ENCODE measurements at places on chromosomes 6 and 20.

DNA sequence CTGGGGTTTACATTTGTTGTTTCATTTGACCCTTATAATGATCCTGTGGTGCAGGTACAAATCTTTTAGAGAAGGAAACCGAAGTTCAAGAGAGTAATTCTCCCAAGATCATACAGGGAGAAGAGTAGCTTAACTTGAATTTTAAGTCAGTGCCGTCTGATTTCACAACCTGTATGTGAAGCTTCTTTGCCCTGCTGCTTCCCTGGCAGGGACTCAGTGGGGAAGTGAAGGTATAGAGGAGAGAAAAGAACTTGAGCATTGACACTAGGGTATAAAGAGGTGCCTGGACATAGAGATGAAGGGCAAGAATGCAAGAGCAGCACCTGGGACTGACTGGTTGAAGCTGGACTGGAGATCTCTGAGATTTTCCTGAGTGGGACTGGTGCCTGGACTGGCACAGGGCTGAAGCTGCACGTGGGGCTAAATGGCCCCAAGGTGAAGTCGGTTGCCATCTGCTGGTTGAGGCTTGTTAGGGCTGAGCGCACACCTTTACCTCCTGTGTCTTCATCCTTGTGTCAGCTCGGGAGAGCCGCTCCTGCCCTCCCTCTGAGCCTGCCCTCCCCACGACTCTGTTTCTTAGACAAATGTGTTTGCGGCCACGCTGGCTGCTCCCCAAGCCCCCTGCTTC lies 41.8 kb downstream of the FARS2 start:
- DNase-seq = no peak

DNA sequence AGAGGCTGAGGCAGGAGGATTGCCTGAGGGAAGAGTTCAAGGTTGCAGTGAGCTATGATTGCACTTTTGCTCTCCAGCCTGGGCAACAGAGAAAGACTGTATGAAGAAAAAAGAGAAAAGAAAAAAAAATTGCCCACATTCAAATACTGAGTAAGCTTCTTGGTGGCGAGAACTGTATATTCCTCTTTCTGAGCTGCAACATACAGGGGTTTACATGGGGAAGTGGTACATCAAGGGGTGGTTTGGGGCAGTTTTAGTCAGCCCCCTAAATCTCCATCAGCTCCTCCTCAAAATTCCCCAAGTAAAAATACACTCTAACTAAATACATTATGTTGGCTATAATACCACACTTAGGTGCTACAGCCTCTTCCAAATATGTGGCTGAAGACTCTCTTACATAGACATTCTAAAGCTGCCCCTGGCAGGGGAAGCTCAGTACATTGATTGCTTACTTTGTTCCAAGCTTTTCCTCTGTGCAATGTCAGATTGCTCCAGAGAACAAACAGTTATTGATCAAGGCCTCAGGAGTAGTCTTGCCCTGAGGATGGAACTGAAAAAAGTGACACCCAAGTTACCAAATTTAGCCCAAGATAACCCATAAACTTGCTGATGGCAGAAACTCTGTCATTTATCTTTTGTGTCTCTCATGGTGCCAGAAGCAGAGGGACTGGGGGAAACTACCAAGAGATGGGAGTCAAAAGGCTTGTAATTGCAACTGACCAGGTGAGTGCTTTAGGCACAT lies 107.4 kb upstream of the RIPOR2 start:
- no peak for DNase-seq

- DNase-seq = no peak
Measured at GRCh38 chr6:166952121-166952520, 4.2 kb downstream of the RNASET2 start.

DNA sequence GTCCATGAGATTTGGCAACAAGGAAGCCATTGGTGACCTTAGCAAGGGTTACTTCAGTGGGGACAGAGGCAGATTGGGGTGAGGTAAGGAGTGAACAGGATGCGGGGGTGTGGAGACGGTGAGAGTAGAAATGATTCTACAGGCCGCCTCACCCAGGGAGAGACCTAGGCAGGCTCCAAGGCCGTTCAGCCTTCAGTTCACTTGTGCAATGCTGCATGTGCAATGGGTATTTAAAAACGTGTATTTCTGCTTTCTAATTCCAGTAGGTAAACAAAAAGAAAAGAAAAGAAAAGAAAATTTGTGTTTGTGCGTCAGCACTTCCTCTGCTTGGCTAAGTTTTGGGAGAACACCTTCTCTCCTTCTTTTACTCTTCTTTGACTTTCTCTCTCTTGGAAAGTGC lies 56.8 kb downstream of the BANF2 start:
- DNase-seq = no peak

- DNase-seq = no peak
Measured at GRCh38 chr20:44065401-44066340, 121.3 kb downstream of the JPH2 start.

DNA sequence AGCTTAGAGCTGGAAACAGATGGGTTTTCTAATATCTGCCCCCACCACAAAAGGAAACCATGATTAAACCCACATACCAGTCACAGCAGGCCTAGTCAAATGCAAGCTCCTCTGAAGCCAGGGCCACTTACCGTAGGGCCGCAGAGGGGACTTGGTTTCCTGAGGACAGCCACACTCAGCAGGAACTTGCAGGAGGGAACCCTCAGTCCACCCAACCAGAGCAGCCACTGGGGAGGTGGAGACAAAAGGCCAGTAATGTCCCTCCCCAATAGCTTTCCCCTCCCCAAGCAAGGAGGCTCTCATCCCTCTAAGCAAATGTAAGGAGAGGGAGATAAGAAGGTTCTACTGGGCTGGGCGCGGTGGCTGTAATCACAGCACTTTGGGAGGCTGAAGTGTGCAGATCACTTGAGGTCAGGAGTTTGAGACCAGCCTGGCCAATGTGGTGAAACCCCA lies 384.4 kb upstream of the JARID2 start:
- DNase-seq = no peak

GRCh38 chr6:106773996-106774629 lies 144.7 kb downstream of the QRSL1 start:
- peak; percentile 26 for DNase-seq
